IPS DF 6.9 (cell line): ENCODE measurements at places on chromosomes 4 and X.
A peak's percentile ranks its signal among the peaks of the same experiment; 100 is the strongest.

DNA sequence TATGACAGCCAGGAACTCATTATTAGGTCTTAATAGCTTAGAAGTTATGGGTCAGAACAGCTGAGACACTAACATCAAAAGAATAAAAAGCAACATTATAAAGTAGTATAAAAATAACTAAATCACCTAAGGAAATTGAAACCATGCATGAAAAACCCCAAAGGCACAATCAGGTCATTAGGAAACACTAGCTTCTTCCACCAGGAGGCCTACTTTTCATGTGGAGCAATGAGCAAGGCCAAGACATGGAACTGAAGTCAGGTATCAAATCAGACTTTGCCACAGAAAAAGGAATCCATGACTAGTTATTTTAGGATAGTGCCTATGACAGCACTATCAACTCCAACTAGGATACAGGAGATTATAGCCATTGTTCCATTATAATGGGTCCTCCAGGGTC is 7.9 kb downstream of the HUWE1 start:
- H3K4me3 ChIP-seq, result no peak overlapping the region
- H3K27ac ChIP-seq, result no peak overlapping the region
- no peaks in the 10 kb centered on the region; the same call in 1 of the 2 replicates for H3K4me1 ChIP-seq
- no peaks in the 10 kb centered on the region for H3K27me3 ChIP-seq
- no peak for DNase-seq

- H3K27me3 ChIP-seq, result no peaks in the 10 kb centered on the region
- no peak overlapping the region for H3K4me3 ChIP-seq
- no peaks in the 10 kb centered on the region for H3K4me1 ChIP-seq
- no peak for DNase-seq
- no peaks in the 10 kb centered on the region for H3K36me3 ChIP-seq
These were observed 9.2 kb downstream of the PDE6B start for GRCh38 chr4:634599-634985.

DNA sequence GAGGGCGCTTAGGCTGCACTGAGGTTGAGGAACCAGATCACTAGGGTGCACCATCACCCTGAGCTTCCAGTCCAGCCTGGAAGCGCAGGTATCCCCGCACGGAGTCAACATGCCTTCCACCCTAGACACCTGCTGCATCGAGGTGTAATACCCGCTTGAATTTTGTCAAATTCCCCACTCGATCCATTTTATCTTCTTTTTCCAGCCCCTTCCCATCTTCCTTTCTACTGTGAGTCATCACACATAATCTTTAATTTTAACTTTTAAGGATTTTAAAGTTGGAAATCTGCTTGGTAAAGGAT is 821 bp downstream of the PLK4 start:
- no peak for DNase-seq
- H3K4me3 ChIP-seq, result peak overlapping the region; percentile 87; the same call in 1 of the 2 replicates
- H3K27me3 ChIP-seq, result no peaks in the 10 kb centered on the region
- H3K4me1 ChIP-seq, result no peaks in the 10 kb centered on the region
- H3K27ac ChIP-seq, result no peak overlapping the region

DNA sequence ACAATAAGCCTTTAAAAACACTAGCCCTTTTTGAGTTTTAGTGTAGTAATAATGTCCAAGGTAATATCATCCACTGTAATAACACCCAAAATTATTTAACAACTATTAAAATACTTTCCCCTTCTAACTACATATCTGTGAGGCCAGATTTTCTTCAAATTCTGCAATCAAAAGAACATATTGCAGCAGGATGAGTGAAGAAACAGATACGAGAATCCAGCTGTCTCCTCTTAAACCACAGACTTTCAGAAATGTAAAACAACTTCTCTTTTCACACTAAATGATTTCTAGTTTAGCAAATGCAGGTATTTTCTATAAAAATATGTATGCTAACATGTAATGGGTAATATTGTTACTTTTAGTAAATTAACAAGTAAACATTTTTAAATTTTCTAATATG is 148.9 kb downstream of the PRDM5 start:
- H3K4me3 ChIP-seq, result no peak overlapping the region
- H3K4me1 ChIP-seq, result no peaks in the 10 kb centered on the region
- no peak overlapping the region for H3K27ac ChIP-seq
- no peak for DNase-seq
- H3K36me3 ChIP-seq, result no peaks in the 10 kb centered on the region

DNA sequence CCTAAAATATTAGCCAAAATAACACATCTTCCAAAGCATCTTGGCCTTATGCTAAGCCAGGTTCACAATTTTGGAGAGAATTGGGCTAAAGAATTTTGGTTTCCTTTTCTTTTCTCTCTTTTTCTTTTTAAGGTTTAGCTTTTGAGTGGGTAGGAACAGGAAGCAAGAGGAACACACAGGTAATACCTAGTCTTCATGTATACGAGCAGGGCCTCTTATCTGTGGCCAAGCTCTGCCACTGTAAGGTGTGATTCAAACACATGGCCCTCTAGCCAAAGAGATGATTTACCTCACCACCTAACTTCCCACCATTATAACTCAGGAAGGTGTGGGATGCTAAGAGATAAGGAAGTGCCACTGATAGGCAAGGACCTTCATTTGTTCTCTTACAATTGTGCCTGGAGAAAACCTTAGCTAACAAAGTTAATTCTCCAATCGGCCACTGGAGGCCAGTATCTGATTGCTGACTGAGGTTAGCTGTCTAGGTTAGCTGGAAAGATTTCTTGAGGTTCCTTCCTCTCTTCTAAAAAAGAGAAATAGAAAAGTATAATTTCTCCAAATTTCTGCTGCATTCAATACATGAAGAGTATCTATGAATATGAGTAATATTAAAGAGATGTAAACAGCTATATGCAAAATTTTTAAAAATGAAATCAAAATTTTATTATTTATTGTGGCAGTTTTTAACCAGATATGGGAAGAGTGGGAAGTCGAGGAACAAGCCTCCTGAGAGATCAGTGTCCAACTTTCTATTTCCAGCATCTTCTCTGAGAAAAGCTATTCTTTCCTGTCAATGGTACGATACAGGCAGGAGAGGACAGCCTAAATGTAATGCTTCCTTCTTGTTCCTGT is 30.1 kb upstream of the BBS7 start:
- no peaks in the 10 kb centered on the region for H3K36me3 ChIP-seq
- H3K4me3 ChIP-seq, result no peak overlapping the region
- H3K4me1 ChIP-seq, result no peaks in the 10 kb centered on the region
- DNase-seq, result peak; percentile 16
- no peak overlapping the region for H3K27ac ChIP-seq

DNA sequence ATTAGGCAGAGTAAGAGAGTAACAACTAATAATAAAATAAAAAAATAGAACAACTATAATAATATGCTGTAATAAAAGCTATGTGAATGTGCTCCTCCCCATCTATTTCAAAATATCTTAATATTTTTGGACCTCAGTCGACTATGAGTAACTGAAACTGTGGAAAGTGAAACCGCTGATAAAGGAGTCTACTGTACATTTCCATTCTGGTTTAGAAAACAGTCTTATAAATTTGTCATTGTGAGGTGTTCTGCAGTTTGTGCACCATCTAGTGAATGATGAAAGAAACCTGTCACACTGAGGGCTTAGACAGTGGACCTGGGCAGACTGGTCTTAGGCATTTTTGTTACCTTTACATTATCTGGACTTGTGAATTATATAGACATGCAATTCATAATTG is 42.0 kb downstream of the TMEM150C start:
- DNase-seq, result no peak
- H3K36me3 ChIP-seq, result no peaks in the 10 kb centered on the region
- H3K4me3 ChIP-seq, result no peak overlapping the region
- H3K27me3 ChIP-seq, result no peaks in the 10 kb centered on the region

DNA sequence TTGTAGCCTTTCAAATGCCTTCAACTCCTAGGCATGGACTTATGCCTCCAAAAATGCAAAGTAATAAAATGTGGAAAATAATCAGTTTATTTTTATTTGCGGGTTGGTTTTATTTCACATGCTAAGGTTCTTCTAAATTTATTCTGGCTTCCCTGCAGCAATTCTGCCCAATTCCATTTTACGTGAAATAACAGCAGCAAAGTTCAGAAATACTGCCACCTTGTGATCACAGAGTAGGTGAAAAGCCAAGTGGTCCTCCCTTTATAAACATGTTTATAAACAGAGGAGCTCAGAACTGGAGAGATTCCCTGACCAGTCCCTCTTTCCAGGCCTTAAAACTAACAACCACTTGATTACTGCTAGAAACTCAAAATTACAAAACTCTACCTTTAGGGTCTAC is 14.7 kb upstream of the DCHS2 start:
- DNase-seq, result no peak
- H3K27me3 ChIP-seq, result no peaks in the 10 kb centered on the region
- H3K36me3 ChIP-seq, result no peaks in the 10 kb centered on the region
- H3K27ac ChIP-seq, result no peak overlapping the region
- H3K4me1 ChIP-seq, result no peaks in the 10 kb centered on the region
- no peak overlapping the region for H3K4me3 ChIP-seq

GRCh38 chr4:130368668-130369067 is 1272.7 kb downstream of the C4orf33 start:
- DNase-seq, result no peak
- no peaks in the 10 kb centered on the region for H3K36me3 ChIP-seq
- H3K4me1 ChIP-seq, result no peaks in the 10 kb centered on the region
- H3K27me3 ChIP-seq, result no peaks in the 10 kb centered on the region
- H3K27ac ChIP-seq, result no peak overlapping the region

- no peaks in the 10 kb centered on the region for H3K4me1 ChIP-seq
- H3K27me3 ChIP-seq, result no peaks in the 10 kb centered on the region
These were observed 607.3 kb downstream of the ANKRD50 start for GRCh38 chr4:124105212-124105611.

DNA sequence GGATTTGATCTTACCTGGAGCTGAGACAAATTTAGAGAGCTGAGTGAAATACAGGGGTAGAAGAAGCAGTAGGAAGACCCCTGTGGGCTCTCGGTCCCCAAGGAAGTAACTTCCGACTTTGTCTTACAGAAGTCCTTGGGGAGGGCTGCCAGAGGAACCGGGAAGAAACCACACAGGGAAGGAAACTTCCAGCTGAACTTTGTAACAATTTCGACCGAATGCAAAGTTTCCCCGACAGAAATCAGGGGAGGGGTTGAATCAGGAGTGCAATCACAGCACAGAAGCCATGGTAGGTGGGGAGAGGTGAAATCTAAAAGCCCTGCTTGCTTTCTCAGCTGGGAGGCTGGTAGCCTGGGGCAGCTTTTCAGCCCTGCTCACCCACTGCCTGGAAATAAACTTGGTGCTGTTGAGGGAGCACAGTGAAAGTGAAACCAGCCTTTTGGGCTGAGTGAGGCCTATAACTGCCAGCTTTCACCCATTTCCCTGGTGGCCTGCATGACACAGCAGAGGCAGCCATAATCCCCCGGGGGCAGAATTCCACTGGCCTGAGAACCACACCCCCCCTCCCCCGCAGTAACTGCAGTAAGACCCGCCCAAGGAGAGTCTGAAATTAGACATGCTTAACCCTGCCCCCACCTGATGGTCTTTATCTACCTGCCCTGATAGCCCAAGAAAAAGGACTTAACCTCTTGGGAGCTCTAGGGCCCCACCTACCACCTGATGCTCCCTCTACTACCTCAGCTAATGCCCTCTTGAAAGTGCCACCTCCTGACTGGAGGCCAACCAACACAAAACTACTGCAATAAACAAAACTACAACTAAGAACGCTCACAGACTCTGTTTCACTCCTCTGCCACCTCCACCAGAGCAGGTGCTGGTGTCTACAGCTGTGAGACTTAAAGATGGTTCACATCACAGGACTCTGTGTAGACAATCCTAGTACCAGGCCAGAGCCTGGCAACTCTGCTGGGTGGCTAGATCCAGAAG is 248.2 kb downstream of the PARM1 start:
- no peaks in the 10 kb centered on the region for H3K36me3 ChIP-seq
- no peaks in the 10 kb centered on the region for H3K27me3 ChIP-seq
- H3K4me3 ChIP-seq, result no peak overlapping the region
- no peaks in the 10 kb centered on the region for H3K4me1 ChIP-seq
- DNase-seq, result no peak

GRCh38 chrX:119753639-119754257 is 4.6 kb upstream of the SOWAHD start:
- H3K27ac ChIP-seq, result no peak overlapping the region
- no peak overlapping the region for H3K4me3 ChIP-seq
- H3K4me1 ChIP-seq, result peaks cover 2% of the 10 kb centered on the region; the same call in 1 of the 2 replicates
- H3K27me3 ChIP-seq, result no peaks in the 10 kb centered on the region
- no peaks in the 10 kb centered on the region for H3K36me3 ChIP-seq
- no peak for DNase-seq

- no peak overlapping the region for H3K4me3 ChIP-seq
- H3K27me3 ChIP-seq, result no peaks in the 10 kb centered on the region
- H3K27ac ChIP-seq, result no peak overlapping the region
- DNase-seq, result no peak
- no peaks in the 10 kb centered on the region for H3K36me3 ChIP-seq
These were observed 134.8 kb upstream of the PAQR3 start for GRCh38 chr4:79074040-79074439.
